ENCODE measurements at places on chromosomes 5 and 9. TPM values are rescaled to one million over a fixed set of nuclear protein-coding genes. Genes with fewer than 3 reads are reported as not detected.

CCDC69 gene
- 11.1 TPM for polyA plus RNA-seq

DNA sequence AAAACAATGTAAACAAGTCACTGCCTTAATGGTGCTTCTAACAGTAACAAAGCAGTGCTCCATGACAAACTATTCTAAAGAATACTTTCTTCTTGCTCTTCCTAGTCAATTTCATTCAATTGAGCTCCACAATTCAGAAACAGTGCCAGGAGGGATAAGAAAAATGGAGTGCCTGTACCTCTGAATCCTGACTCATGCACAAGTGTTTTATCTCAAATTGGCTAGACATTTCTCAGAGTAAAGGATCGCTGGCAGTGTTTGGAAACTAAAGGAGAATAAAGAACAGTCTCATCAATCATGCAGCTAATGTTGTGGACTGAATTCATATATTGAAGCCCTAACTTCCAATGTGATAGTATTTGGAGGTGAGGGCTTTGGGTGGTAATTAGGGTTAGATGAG is 27.6 kb downstream of the SLC25A51 start:
- no peak overlapping the region for H3K27ac ChIP-seq
- H3K4me3 ChIP-seq: no peak overlapping the region
- H3K27me3 ChIP-seq: no peaks in the 10 kb centered on the region
- H3K36me3 ChIP-seq: no peaks in the 10 kb centered on the region

GRCh38 chr5:172696171-172696849 is 55.2 kb downstream of the NEURL1B start:
- no peak for DNase-seq
- H3K36me3 ChIP-seq: no peaks in the 10 kb centered on the region
- peak overlapping the region; percentile 91 for H3K4me3 ChIP-seq
- no peak overlapping the region for H3K27ac ChIP-seq

DNA sequence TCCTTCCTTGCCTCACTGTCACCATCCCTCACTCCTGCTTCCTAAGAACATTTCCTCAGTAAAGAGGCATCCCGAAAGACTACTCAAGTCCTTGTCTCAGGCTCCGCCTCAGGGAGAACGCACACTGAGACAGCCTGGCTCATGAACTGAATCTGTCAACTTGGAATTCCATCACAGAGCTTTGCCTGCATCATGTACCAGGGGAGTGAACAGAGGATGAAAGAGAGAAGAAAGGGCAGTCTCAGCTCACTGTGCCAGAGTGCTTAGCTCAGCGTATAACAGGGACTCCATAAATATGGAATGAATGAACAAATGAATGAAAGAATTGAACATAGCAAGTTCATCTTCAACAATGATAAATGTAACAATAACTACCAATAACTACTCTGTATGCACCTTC is 68.7 kb upstream of the SLC1A3 start:
- H3K4me3 ChIP-seq: no peak overlapping the region
- H3K27me3 ChIP-seq: no peaks in the 10 kb centered on the region
- no peak for DNase-seq
- H3K36me3 ChIP-seq: no peaks in the 10 kb centered on the region
- H3K27ac ChIP-seq: no peak overlapping the region

Measured in kidney (tissue), 22 donors.